ENCODE measurements at places on chromosomes 12 and 14. TPM values are rescaled to one million over a fixed set of nuclear protein-coding genes. Genes with fewer than 3 reads are reported as not detected.
A peak's percentile ranks its signal among the peaks of the same experiment; 100 is the strongest.

Gene LALBA
- not detected for total RNA-seq

Gene TMEM119
- 14.7 TPM for total RNA-seq

Gene EPYC
- total RNA-seq: not detected

Gene SLC25A21
- 0.34 TPM for total RNA-seq

Gene CCDC177
- total RNA-seq: not detected

Gene PLXNC1
- 82.8 TPM for total RNA-seq

DNA sequence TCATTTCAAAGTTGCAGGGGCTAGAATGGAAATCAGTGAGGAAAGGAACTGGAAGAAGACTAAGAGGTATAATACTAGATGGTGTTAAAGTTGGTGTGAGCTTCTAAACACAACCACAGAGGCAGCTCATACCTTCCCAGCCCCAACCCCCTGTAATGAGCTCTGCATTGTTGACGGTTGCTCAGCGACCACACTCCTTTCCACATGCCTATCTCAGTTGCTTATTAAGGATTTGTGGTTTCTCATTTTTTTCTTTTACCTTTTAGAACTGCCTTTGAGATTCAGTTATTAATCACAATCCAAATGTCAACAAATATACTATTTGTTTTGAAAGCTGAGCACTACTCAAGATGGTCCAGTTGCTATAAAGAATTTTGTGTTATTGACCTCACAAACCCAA lies 62.1 kb upstream of the KIF21A start:
- H3K27me3 ChIP-seq: no peaks in the 10 kb centered on the region
- no peaks in the 10 kb centered on the region for H3K4me1 ChIP-seq
- no peak overlapping the region for H3K4me3 ChIP-seq
- H3K27ac ChIP-seq: no peak overlapping the region
- no peaks in the 10 kb centered on the region for H3K36me3 ChIP-seq

GRCh38 chr14:101033006-101033405 lies 129.5 kb upstream of the RTL1 start:
- no peaks in the 10 kb centered on the region for H3K4me1 ChIP-seq
- H3K4me3 ChIP-seq: no peak overlapping the region
- peak; percentile 23 for DNase-seq
- H3K27me3 ChIP-seq: no peaks in the 10 kb centered on the region
- H3K27ac ChIP-seq: no peak overlapping the region

DNA sequence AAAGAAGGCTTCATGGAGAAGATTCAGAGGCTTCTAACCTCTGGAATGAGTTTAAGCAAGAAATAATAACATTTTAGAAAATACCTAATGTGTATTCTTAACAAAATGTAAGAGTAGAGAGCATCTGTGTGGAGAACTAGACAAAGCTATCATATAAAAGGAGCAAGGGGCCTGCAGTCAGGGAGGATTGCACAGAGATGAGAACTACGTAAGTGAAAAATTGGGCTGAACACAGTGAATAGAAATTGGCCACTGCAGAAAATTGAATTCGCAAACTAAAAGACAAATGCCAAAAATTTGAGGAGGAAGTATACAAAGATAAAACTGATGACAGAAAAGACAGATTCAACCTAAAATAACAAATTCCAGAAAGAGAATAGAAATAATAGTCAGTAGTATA lies 92.8 kb downstream of the TGFB3 start:
- H3K4me3 ChIP-seq: no peak overlapping the region
- no peak for DNase-seq
- H3K36me3 ChIP-seq: peaks cover 26% of the 10 kb centered on the region

- H3K27ac ChIP-seq: no peak overlapping the region
- no peak for DNase-seq
- no peaks in the 10 kb centered on the region for H3K36me3 ChIP-seq
- H3K27me3 ChIP-seq: no peaks in the 10 kb centered on the region
- no peaks in the 10 kb centered on the region for H3K4me1 ChIP-seq
These were observed 96.2 kb upstream of the PTPRB start for GRCh38 chr12:70733385-70733784.

DNA sequence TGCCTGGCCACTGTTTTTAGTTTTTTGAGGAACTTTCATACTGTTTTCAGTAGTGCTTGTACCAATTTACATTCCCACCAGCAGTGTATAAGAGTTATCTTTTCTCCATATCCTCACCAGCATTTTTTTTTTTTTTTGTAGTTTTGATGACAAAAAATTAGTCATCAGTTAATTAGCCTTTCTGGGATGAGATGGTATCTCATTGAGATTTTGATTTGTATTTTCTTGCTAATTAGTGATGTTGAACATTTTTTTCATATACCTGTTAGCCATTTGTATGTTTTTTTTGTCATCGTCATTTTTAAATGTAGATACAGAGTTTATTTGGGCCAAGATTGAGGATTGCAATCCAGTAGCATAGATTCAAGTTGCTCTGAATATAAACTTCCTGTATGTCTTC lies 19.3 kb downstream of the TBC1D15 start:
- no peak overlapping the region for H3K4me3 ChIP-seq
- no peaks in the 10 kb centered on the region for H3K27me3 ChIP-seq
- H3K27ac ChIP-seq: no peak overlapping the region
- DNase-seq: no peak

GRCh38 chr12:69087986-69088385 lies 151.4 kb upstream of the CPSF6 start:
- H3K4me3 ChIP-seq: no peak overlapping the region
- DNase-seq: no peak
- H3K4me1 ChIP-seq: no peaks in the 10 kb centered on the region
- no peaks in the 10 kb centered on the region for H3K36me3 ChIP-seq

- no peaks in the 10 kb centered on the region for H3K36me3 ChIP-seq
- H3K27ac ChIP-seq: no peak overlapping the region
- H3K27me3 ChIP-seq: no peaks in the 10 kb centered on the region
- no peaks in the 10 kb centered on the region for H3K4me1 ChIP-seq
- no peak overlapping the region for H3K4me3 ChIP-seq
These were observed 12.6 kb downstream of the DLK1 start for GRCh38 chr14:100739306-100739705.

DNA sequence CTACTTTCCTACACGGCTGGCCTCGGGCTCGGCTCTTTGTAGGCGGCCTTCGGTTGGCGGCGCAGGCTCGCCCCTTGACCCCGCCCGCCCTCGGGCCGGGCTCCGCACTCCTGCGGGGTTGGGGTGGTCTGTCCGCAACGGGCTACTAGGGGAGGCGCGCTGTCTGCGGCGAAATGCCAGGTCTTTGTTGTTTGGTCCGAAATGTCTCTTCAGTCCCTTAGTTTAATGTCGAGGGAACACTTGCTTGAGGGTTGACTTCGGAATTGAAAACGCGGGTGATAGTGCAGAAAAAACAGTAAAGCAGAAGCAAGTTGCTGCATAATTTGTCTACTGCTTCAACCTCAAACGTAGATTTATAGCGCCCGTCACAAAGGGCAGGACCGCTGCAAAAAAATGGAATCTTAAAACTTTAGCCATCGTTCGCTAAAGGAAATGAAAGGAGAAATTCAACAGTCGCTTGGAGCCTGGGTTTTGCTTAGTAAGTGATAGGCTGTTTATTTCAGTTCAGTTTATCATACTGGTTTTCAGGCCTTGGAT lies 390 bp downstream of the JKAMP start:
- H3K36me3 ChIP-seq: peaks cover 10% of the 10 kb centered on the region
- peak overlapping the region; percentile 93 for H3K27ac ChIP-seq
- H3K4me3 ChIP-seq: peak overlapping the region; percentile 98
- DNase-seq: no peak

DNA sequence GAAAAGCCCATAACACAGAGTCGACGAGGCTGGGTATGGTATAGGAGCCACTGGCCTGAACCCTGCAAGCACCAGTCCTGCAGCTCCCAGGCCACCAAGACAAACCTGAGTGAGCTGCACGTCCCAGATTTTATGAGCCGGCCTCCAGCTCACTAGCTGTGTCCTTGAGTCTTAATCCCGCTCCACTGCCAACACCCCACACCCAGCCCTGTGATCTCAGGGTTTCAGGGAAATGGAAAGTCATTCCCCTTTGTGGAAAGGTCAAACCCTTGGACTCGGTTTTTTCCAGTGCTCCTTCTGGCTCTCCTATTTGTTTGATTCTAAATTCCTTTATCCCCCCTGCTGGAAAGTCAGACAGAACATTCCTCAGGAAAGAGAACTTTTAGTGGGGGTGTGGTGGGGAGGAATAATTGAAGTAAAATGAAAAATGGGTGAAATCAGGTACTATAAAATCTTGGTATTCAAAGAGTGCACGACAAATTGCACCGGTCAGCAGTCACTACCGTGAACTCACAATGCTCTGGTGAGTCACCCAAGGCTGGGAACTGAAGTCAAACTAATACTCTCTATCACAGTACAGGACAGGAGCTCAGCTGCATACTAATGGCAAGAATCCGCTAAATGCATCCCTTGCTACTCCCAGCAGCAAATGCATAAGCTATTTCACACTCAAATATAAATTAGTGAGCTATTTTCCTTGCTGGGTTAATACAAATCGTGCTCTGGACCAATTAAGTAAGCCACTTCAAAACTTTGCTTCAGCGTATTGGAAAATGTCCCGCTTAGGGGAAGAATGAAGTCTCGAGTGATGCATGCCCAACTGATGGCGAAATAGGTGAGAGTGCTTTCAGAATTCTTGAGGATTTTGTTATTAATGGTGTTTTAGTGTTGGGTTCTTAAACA lies 9.0 kb downstream of the PITPNM2 start:
- no peaks in the 10 kb centered on the region for H3K36me3 ChIP-seq
- peaks cover 27% of the 10 kb centered on the region for H3K4me1 ChIP-seq
- no peak for DNase-seq
- no peaks in the 10 kb centered on the region for H3K27me3 ChIP-seq

GRCh38 chr12:127588249-127588648 lies 678.7 kb upstream of the TMEM132C start:
- H3K27ac ChIP-seq: no peak overlapping the region
- no peak overlapping the region for H3K4me3 ChIP-seq
- no peaks in the 10 kb centered on the region for H3K27me3 ChIP-seq
- H3K4me1 ChIP-seq: no peaks in the 10 kb centered on the region
- no peaks in the 10 kb centered on the region for H3K36me3 ChIP-seq

GRCh38 chr14:57382283-57382682 lies 8.1 kb upstream of the NAA30 start:
- no peak overlapping the region for H3K4me3 ChIP-seq
- no peak for DNase-seq
- no peaks in the 10 kb centered on the region for H3K4me1 ChIP-seq
- H3K27me3 ChIP-seq: no peaks in the 10 kb centered on the region
- no peak overlapping the region for H3K27ac ChIP-seq
- no peaks in the 10 kb centered on the region for H3K36me3 ChIP-seq

- H3K27me3 ChIP-seq: no peaks in the 10 kb centered on the region
- DNase-seq: no peak
These were observed 12.2 kb downstream of the PYM1 start for GRCh38 chr12:55915482-55915859.

DNA sequence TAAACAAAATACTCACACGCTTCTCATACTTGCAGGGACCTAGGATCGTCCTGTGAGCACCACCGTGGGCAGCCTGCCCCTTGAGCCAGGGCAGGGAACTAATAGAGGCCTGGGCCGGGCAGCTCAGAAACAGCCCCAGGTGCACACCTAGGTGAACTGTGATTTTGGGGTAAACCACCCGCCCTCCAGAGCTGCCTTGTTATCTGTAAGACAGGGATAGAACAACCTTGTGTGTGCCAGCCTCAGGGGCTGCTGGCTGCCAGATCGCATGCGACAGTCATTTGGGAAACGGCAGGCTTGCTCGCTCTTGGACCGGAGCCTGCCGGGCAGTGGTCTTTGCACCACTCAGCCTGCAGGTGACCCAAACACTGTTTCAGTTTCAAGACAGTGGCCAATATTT lies 86.8 kb downstream of the ADGRD1 start:
- H3K4me3 ChIP-seq: no peak overlapping the region
- H3K36me3 ChIP-seq: no peaks in the 10 kb centered on the region
- H3K27me3 ChIP-seq: no peaks in the 10 kb centered on the region
- no peak overlapping the region for H3K27ac ChIP-seq

DNA sequence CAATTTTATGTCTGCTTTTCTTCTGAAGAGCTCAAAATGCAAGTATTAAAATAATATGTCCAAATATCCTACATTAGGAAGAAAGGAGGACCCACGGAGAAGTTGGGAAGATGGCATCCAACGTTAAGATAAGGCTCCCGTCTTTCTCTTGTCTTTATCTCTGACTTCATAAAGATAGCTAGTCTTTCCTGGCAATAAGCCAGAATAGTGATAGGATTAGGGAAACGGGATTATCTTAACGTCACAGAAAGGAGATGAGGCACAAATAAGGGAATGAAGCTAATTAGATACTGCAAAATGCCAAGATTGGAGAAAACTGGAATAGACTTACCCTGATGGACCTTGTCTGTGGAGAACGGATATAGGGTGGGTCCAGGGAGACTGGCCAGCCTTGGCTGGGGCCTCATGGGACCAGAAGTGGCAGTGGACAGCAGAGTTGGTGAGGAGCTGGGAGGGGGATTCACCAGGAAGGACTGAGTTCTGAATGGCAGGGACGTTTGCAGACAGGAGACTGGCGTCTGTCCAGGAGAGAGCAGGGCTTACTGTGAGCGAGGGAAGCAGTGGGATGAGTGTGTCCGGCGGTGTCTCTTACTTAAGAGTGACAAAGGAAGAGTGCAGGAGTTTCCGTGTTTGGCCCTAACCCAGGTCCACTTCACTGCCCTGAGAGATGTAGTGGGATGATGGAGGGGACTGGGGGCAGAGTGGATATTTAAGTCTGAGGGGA lies 119.9 kb downstream of the CACNA1C start:
- H3K27ac ChIP-seq: no peak overlapping the region
- peaks cover 4% of the 10 kb centered on the region for H3K4me1 ChIP-seq
- DNase-seq: no peak
- H3K4me3 ChIP-seq: no peak overlapping the region

GRCh38 chr12:42119085-42119633 lies 25.5 kb downstream of the GXYLT1 start:
- no peaks in the 10 kb centered on the region for H3K4me1 ChIP-seq
- no peak overlapping the region for H3K27ac ChIP-seq
- H3K36me3 ChIP-seq: peaks cover 8% of the 10 kb centered on the region
- H3K4me3 ChIP-seq: no peak overlapping the region
- H3K27me3 ChIP-seq: no peaks in the 10 kb centered on the region
- no peak for DNase-seq

Measured in spleen (tissue), 13 donors.